ENCODE measurements at places on chromosomes 2 and 18.

DNA sequence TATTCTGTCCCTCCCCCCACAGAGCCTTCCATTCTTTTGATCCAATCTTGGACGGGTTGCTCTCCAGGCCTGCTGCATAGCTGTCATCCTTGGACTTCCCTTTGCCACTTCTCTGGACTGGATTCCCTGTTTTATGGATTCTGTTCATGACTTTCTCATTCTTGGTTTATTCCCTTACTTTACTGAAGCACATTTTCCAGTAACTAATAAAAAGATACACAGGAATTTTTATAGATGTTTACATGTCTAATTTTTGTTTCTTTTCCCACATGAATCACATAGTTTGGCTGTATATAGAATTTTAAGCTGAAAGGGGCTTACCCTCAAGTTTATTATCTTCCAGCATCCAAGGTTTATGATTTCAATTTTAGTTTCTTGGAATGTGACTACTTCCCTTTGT lies 37.9 kb downstream of the GDF7 start:
- no peak for DNase-seq

- no peak for DNase-seq
Observed at GRCh38 chr2:33115196-33115595, 168.4 kb downstream of the LTBP1 start.

DNA sequence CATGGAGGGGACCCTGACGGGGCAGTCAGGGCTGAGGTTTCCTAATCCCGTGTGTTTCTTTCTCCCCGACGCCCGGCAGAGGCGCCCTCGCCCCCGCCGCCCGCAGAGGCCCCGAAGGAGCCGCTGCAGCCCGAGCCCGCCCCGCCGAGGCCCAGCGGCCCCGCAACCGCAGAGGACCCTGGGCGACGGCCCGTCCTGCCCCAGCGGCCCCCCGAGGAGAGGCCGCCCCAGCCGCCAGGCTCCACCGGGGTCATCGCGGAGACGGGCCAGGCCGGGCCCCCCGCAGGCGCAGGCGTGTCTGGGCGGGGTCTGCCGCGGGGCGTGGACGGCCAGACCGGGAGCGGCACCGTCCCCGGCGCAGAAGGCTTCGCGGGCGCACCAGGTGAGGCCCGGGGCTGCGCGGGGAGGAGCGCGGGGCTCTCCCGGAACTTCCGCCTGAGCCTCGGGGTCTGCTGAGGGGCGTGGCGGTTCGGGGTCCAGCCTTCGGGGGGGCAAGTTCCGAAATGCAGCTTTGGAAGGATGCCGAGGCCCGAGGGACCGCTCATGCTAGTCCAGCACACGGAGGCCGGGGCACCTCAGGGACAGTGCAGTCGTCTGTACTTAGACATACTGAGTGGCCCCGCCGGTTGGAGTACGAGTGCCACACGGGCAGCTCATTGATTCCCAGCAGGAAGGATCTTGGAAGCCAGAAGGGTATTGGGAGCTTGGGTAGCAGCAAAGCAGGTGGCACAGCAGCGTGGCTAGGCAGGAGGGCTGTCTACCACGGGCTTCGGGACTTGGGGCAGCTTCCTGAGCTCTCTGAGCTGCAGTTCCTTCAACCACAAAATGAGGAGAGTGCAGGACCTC lies 60.1 kb downstream of the EMILIN2 start:
- no peak for DNase-seq

- no peak for DNase-seq
Observed at GRCh38 chr2:106201661-106202060, 7.6 kb upstream of the UXS1 start.

DNA sequence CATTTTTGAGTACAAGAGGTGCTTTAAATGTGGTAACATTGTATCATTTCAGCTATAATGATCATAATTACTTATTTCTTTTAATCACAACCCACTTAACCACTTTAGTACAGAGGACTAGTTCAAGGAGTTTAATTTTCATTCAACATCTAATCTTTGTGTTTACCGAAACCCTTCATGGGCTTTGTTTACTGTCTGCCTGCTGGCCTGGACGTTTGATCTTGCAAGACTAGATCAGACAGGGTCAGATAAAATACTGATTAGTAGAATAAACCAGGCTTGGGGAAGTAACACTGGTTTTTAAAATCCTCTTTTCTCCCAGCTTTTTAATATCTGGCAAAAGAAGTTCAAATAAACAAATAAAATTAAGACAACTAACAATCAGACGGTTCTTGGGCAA lies 93.6 kb downstream of the SATB2 start:
- DNase-seq, result no peak

DNA sequence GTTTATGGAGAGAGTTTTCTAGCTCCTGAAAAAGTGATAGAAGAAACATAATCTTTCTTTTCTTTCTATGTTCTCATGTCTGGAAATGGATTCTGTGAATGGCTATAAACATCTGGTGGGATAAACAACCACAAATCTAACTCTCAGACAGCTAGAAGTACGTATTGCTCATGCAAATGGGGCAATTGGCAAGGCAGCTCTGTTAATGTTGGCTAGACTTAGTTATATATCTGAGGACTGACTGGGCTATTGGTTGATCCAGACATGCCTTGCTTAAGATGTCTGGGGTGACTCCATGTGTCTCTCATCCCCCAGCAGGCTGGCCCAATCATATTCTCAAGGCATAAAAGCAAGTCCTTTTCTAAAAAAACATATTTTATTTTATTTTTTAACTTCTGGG lies 939.2 kb upstream of the NRXN1 start:
- DNase-seq, result no peak

GRCh38 chr2:7566382-7566881 lies 649.2 kb downstream of the RNF144A start:
- DNase-seq, result no peak

GRCh38 chr2:101030866-101031554 lies 28.9 kb downstream of the RPL31 start:
- DNase-seq, result no peak

- no peak for DNase-seq
Observed at GRCh38 chr2:85887566-85888019, 1.2 kb downstream of the ST3GAL5 start.

DNA sequence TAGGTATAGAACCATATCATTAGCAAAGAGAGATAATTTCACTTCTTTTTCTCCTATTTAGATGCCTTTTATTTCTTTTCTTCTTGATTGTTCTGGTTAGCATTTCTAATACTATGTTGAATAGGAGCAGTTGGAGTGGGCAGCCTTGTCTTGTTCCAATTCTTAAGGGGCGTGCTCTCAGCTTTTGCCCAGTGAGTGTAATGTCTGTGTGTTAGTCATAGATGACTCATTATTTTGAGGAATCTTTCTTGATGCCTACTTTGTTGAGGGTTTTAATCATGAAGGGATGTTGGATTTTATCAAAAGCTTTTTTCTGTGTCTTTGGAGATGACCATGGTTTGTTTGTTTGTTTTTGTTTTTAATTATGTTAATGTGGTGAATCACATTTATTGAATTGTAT lies 1453.1 kb upstream of the SLC39A10 start:
- no peak for DNase-seq

GRCh38 chr2:187034434-187034833 lies 185.5 kb upstream of the ZSWIM2 start:
- DNase-seq, result no peak

DNA sequence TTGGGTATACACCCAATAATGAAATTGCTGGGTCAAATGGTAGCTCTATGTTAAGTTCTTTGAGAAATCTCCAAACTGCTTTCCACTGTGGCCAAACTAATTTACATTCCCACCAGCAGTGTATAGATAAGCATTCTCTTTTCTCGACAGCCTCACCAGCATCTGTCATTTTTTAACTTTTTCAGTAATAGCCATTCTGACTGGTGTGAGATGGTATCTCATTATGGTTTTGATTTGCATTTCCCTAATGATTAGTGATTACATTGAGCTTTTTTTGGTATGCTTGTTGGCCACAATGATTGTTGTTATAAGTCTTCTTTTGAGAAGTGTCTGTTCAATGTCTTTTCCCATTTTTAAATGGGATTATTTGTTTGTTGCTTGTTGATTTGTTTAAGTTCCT lies 50.4 kb upstream of the EPAS1 start:
- no peak for DNase-seq

GRCh38 chr2:34162231-34162630 lies 563.1 kb upstream of the FAM98A start:
- DNase-seq, result no peak

GRCh38 chr2:240160291-240161086 lies 20.0 kb upstream of the OTOS start:
- no peak for DNase-seq

GRCh38 chr2:149132901-149133300 lies 94.4 kb downstream of the LYPD6B start:
- DNase-seq, result no peak

GRCh38 chr2:174959787-174960186 lies 45.4 kb downstream of the CHN1 start:
- no peak for DNase-seq

DNA sequence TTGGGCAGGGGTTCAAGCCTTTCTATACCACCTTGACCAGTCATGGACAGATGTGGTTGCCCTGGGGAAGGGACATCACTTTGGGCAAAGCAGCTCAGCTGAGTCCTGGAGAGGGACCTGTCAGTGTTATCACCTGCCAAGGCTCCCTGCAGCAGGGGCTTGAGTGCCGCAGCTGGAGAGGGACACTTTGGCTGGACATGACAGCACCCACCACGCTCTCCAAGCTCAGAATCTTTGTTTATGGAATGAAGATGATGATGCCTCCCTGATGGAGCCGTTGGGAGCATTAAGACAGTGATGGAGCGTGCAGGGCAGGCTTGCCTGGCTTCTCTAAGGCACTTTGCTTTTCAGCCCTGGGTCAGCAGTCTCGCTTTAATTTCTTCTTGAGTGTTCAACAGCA lies 4.3 kb upstream of the TFCP2L1 start:
- DNase-seq, result no peak

DNA sequence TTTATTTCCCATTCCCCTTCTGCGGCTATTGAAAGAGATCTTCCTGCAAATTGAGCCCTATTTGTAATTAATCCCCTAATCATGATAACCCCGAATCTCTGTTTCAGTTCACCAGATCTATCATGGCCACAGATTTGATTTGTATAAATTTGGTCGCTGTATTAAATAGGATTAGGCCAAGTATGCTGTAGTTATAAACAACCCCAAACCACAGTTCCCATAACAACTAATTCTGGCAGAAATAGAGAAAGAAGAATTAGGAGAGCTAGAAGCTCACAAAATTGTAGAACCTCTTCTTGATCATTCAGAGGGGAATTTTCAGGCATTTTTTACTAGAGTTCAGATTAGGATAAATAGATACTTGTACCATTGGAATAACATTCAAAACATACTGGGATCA lies 433.7 kb upstream of the TNP1 start:
- DNase-seq, result no peak

GRCh38 chr2:218985021-218985324 lies at the start of gene FEV:
Gene FEV, minus strand, starts transcription at chr2:218985184. Its CDS starts 109 bp downstream, at chr2:218985075.
- DNase-seq, result no peak

DNA sequence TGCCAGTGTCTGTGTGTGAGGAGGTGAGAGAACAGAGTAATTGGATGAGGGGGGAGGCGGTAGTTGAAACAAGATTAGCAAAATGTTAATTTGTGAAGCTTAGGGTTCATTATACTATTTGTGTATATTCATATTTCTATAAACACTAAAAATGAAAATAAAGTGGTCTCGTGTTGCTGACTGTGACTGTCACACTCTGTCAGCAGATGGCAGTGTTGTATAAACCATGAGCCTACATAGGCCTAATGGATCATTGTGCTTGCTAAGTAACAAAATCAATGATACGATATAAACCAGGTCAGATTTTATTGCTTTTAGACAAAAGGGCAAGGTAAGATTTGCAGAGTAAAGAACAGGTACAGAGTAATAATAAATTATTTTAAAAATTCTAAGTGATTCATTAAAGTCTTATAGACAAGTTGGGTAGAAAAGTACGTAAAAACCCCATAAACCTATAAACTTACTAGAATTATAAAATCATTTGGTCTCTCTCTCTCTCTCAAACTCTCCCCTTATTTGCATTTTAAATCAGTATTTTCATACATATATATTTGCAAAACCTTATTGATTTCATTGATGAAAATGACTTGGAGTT lies 182.7 kb downstream of the RPIA start:
- no peak for DNase-seq

- peak; percentile 23 for DNase-seq
Observed at GRCh38 chr2:43724728-43725526, 48.7 kb upstream of the C1GALT1C1L start.

DNA sequence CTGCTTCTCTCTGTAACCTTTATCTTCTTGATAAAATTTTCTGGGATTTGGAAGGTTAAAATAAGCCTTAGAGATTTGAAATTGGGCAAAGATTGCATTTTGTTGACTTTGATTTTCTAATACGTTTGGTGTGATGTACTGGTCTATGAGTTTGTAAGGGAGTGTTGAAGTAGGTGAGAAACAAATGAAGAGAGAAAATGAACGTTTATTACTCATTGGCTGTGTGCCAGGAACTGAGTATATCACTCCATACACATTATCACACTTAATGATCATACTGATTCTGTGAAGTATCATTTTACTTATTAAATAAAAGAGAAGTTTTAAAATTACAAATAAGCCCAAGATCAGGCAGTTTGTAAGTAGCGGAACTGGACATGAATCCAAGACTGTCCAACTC lies 795.1 kb upstream of the ZEB2 start:
- no peak for DNase-seq

DNA sequence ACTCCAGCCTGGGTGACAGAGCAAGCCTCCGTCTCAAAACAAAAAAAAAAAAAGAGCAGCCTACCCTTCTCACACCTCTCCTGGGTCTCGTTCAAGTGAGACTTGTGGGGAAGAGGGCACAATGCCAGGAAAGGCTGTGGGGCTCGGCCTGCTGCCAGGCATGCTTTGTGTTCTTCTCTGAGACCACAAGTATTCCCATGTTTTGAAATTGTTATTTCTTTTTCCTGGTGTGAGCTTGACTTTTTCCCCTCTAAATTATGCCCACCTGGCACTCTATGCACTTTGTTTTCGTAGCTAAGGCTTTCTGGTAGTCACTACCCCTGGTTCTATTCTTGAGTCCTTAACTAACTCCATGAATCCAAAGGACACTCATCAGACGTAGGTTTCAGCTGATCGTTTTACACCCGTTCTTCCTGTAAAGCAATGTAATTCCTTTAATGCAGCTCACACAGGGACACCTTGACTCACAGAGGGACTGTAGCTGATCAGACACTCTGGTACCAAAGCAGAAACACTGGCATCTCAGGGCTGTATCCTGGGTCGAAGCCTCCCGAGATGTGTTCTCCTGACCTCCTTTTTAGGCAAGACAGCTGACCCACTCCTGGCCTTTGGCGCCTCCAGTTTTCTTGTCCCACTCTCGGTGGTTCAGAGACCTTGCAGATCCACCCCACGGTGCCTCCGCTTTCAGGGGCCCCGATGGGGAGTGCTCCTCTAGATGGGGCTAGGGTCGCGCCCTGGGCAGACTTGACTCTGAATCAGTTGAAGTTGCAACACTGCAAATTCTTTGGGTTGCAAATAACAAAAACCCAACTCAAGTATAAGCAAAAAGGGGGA lies 193.3 kb upstream of the AGAP1 start:
- no peak for DNase-seq

DNA sequence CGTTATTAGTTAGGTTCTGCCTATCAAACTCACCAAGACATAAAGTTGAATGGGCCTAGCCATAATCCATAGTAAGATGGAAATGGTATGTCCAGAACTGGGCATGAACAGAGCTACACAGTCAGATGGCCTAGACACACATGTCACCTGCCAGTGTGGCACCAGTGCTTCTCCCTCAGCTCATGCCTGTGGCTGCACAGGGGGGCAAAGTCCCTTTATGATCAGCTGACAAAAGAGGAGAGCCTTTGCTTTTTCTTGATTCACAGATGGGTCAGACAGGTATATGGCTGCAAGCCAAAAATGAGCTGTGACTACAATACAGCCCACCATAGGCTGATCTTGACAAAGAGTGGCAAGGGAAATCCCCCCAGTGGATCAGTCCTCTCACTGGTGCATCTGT lies 28.3 kb upstream of the STARD7 start:
- DNase-seq, result no peak
